ENCODE measurements at places on chromosomes 11 and 22.

DNA sequence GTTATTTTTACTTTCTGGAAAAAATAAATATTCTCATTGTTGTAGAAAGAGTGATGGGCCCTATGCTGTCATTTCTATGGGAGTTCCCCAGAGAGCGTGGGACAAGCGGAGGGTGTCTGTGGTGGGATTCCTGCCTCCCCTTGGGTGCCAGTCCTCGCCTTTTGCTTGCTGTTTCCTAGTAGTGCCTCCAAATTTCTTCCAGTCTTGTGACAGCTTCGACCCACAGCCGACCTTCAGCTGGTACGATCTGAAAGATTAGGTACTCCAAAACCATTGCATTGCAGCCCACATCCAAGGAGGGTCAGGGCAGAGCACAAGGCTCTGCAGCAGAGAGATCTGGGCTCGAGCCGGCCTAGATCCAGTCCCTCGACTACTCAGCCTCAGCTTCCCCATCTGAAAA lies 58.9 kb upstream of the EMID1 start:
- no peak overlapping the region for H3K27ac ChIP-seq
- H3K4me3 ChIP-seq: no peak overlapping the region
- H3K27me3 ChIP-seq: no peaks in the 10 kb centered on the region

- H3K4me1 ChIP-seq: no peaks in the 10 kb centered on the region
- H3K27ac ChIP-seq: no peak overlapping the region
- H3K4me3 ChIP-seq: no peak overlapping the region
- H3K27me3 ChIP-seq: peaks cover 8% of the 10 kb centered on the region
- DNase-seq: no peak
These were observed 45.4 kb upstream of the TOP3B start for GRCh38 chr22:22027955-22028354.

DNA sequence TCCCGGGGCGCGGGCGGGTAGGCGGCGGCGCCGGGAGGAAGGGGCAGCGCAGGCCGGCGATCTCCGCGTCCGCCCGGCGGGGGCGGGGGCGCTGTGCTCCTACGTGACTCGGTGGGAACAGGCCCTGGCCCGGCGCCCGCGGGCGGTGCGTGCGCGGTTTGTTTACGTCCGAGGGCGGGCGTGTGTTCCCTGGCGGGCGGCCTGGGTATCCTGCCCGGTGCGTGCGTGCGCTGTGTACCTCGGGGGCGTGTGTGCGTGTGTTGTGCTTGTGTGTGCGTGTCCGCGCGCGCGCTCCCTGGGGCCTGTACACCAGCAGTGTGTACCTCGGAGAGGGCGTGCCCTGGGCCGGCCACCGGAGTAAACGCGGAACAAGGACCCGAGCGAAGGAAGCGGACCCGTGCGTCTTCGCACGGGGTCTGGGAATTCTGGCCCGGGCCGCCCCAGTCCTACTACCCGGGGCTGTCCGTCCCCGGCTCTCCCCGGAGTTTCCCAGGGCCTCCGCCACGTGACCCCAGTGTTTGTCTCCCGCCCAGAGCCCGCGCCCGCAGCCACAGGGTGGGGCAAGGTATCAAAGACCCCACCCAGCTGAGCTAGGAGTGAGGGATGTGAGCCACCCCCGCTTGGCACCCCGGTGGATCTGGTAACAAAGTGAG lies 769 bp downstream of the MAFF start:
- H3K4me1 ChIP-seq: peaks cover 23% of the 10 kb centered on the region
- peak overlapping the region; percentile 85 for H3K4me3 ChIP-seq
- peak; percentile 81 for DNase-seq
- no peaks in the 10 kb centered on the region for H3K27me3 ChIP-seq

DNA sequence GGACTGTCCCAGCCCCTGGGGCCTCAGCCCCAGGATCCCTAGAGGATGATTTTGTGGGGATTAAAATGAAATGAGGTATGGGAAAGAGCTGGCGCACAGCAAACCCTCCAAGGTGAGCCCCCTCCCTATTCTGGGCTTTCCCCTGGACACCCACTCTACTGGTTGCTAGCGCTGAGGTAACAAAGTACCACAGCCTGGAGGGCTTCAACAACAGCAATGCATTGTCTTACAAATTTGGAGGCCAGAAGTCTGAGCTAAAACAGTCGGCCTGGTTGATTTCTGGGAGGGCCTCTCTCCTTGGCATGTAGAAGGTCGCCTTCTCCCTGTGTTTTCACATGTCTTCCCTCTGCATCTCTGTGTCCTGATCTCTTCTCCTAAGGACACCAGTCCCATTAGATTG lies 913.6 kb downstream of the NTM start:
- DNase-seq: no peak
- H3K27ac ChIP-seq: no peak overlapping the region
- no peaks in the 10 kb centered on the region for H3K4me1 ChIP-seq
- no peaks in the 10 kb centered on the region for H3K27me3 ChIP-seq
- no peaks in the 10 kb centered on the region for H3K36me3 ChIP-seq

GRCh38 chr22:17100621-17101020 lies 15.8 kb downstream of the IL17RA start:
- H3K4me1 ChIP-seq: no peaks in the 10 kb centered on the region
- H3K36me3 ChIP-seq: peaks cover 70% of the 10 kb centered on the region
- H3K27me3 ChIP-seq: no peaks in the 10 kb centered on the region
- no peak overlapping the region for H3K27ac ChIP-seq

GRCh38 chr11:16184588-16184987 lies 171.8 kb downstream of the SOX6 start:
- peak overlapping the region; percentile 75 for H3K27ac ChIP-seq
- no peak overlapping the region for H3K4me3 ChIP-seq
- H3K36me3 ChIP-seq: no peaks in the 10 kb centered on the region
- H3K4me1 ChIP-seq: peaks cover 12% of the 10 kb centered on the region
- peak; percentile 49 for DNase-seq

DNA sequence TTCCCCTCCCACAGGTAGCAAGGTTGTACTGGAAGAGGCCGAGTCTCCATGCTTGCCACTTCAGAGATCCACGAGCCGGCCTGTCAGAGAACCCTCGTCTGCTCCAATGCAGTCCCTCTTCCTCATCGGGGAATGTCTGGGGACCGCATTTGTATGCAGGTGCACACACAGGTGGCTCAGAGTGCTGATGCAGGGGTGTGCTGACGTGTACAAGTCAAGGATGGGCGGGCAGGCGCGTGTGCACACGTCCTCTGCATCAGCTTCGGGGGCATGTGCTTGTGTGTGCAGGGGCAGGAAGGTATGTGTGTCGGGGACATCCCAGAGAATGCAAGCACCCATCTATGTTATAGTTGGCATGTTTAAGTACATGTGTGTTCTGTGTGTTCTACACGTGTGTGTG lies 49.4 kb downstream of the ELFN2 start:
- no peak overlapping the region for H3K4me3 ChIP-seq
- DNase-seq: no peak
- no peaks in the 10 kb centered on the region for H3K27me3 ChIP-seq
- peaks cover 10% of the 10 kb centered on the region for H3K4me1 ChIP-seq
- H3K27ac ChIP-seq: no peak overlapping the region
- no peaks in the 10 kb centered on the region for H3K36me3 ChIP-seq

GRCh38 chr11:85232559-85232958 lies 394.6 kb downstream of the DLG2 start:
- no peaks in the 10 kb centered on the region for H3K27me3 ChIP-seq
- no peak overlapping the region for H3K4me3 ChIP-seq
- H3K36me3 ChIP-seq: no peaks in the 10 kb centered on the region

- no peaks in the 10 kb centered on the region for H3K36me3 ChIP-seq
- H3K4me3 ChIP-seq: no peak overlapping the region
- no peaks in the 10 kb centered on the region for H3K27me3 ChIP-seq
- DNase-seq: no peak
- H3K4me1 ChIP-seq: no peaks in the 10 kb centered on the region
- H3K27ac ChIP-seq: no peak overlapping the region
These were observed 38.4 kb downstream of the DRD2 start for GRCh38 chr11:113436672-113437252.

DNA sequence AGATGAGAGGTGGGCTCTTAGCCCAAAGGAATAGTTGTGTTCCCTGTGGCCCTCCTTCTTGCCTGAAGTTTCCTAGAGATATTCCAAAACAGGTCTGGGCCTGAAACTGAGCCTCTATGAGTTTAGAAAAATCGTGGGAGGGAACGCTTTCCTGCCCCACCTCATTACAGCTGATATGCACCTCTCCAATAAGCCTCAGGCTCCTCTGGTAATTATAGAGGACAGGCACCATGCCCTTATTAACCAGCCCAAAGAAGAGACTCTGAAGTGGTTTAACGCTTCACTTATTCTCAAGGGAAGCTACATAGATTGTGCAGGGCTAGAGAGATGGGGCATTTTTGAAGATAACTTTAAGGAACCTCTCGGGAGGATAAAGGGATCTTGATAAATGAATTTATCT lies 3.4 kb upstream of the MPZL2 start:
- no peaks in the 10 kb centered on the region for H3K36me3 ChIP-seq
- no peak overlapping the region for H3K4me3 ChIP-seq
- peak; percentile 43 for DNase-seq
- H3K27me3 ChIP-seq: no peaks in the 10 kb centered on the region

DNA sequence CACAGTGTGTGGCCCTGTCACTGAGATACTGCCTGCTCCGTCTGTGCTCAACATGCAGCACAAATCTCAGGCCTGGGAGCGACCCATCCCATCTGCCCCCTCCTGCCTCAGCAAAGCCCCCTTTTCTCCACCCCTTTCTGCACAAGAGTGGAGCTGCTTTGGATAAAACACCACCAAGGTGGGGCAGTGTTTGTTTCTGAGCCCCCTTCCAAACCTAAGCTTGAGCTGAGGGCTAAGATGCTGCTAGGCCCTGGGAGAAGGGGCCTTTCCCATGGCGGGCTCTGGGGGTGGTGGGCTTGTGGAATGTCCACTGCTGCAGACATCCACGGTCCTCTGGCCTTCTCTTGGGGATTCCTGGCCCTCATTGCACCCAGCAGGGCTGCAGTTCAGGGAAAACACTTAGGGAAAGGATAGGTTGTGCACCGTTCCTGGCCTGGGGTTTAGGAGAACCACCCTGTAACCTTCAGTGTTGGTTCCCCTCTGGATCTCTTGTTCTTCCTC lies 594.1 kb downstream of the TBC1D22A start:
- H3K4me3 ChIP-seq: no peak overlapping the region

DNA sequence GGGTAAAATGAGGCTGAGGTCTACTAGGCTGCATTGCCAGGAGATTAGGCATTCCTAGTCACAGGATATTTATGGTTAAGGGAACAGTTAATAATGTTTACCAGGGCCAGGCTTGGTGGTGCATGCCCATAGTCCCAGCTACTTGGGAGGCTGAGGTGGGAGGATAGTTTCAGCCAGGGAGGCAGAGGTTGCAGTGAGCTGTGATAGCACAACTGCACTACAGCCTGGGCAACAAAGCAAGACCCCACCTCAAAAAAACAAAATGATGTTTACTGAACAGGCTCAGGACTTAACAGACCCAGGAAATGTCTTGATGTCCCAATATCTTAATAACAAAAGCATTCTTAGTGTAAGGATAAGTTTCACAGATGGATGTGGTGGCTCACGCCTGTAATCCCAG lies 2.8 kb upstream of the MRPL16 start:
- H3K4me1 ChIP-seq: no peaks in the 10 kb centered on the region
- no peak overlapping the region for H3K27ac ChIP-seq
- DNase-seq: no peak
- H3K4me3 ChIP-seq: no peak overlapping the region
- no peaks in the 10 kb centered on the region for H3K27me3 ChIP-seq

GRCh38 chr11:46616551-46617133 lies 385 bp downstream of the HARBI1 start:
- H3K36me3 ChIP-seq: peaks cover 21% of the 10 kb centered on the region
- peak; percentile 30 for DNase-seq
- H3K4me1 ChIP-seq: peaks cover 17% of the 10 kb centered on the region

- no peaks in the 10 kb centered on the region for H3K4me1 ChIP-seq
- H3K27ac ChIP-seq: no peak overlapping the region
- H3K27me3 ChIP-seq: peaks cover 30% of the 10 kb centered on the region
- H3K4me3 ChIP-seq: no peak overlapping the region
These were observed 508.8 kb downstream of the MN1 start for GRCh38 chr22:27292542-27293299.

DNA sequence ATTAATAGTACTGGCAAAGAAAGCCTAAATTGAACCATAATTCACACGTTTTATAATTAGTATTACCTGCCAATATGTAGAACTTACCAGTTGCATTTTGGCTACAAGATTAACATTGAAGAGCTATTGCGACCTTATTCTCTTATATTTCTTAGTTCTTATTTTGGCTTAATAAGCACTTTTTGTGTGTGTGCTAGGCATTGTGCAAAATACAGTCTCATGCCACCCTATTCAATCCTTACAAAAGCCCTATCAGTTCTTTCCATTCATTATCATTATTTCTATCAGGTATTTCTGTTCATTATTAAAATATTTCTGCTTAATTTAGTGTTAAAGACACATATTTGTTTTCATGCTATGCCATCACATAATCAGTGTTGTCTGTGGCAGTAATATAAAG lies 41.2 kb downstream of the MAML2 start:
- H3K4me3 ChIP-seq: no peak overlapping the region
- peaks cover 26% of the 10 kb centered on the region for H3K4me1 ChIP-seq
- no peak for DNase-seq
- H3K27ac ChIP-seq: peak overlapping the region; percentile 89
- H3K36me3 ChIP-seq: no peaks in the 10 kb centered on the region

All from MCF 10A (cell line).